CD4-positive, alpha-beta T cell treated with Interleukin-6 for 4 hours (primary cell): ENCODE measurements at places on chromosomes 12 and 14.
A peak's percentile ranks its signal among the peaks of the same experiment; 100 is the strongest.

DNA sequence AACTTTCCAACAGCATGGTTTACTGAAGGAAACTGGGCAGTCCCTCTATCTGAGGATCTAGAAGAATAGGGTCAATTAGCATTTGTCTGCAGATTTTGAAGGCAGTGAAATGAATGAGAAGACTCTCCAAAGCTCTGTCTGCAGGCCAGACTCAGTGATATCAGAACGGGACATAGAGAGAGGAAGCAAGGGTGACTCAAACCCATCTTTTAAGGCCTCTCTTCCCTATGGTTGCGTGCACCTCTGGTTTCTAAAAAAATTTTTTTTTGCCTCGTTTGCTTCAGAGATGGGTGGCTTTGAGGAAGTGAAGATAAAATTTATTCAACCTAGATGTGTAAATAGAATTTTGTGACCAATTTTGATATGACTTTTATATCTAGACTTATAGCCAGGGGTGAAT is 71.9 kb upstream of the HOXC13 start:
- DNase-seq = no peak

DNA sequence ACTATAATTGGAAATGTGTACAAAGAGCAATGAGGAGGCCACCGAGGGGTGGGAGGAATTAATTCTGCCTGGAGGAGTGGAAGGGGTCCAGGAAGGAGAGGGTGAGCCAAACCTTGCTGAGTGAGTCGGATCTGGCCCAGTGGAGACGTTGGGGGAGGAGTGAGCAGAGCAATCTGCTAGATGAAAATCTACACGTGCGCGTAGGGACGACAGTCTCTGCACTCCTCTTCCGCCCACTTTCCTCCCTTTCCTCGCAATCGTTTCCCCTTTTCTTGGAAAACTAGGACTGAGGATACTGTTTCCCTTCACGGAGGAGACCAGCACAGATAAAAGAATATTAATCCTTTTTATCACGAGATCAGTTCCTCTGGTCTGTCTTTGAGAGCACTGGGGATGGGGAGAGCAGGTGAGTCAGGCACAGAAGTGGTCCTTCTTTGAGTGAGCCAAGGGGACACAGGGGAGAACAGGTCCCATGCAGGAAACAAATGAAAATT is 2.9 kb upstream of the NAB2 start:
- DNase-seq = peak; percentile 52

DNA sequence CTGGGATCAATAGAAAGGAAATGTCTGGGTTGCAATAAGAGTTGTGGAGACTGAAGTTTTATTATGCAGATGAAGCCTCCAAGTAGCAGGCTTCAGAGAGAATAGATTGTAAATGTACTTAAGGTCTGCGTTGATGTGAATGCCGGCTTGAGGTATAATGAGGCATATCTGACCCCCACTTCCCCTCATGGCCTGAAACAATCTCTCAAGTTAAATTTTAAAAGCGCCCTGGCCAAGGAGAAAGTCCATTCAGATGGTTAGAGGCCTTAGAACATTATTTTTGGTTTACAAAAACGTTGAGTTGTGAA is 28.3 kb upstream of the HIGD1C start:
- no peak for DNase-seq

GRCh38 chr14:93970965-93971634 is 5.3 kb downstream of the ASB2 start:
- peak; percentile 72 for DNase-seq

DNA sequence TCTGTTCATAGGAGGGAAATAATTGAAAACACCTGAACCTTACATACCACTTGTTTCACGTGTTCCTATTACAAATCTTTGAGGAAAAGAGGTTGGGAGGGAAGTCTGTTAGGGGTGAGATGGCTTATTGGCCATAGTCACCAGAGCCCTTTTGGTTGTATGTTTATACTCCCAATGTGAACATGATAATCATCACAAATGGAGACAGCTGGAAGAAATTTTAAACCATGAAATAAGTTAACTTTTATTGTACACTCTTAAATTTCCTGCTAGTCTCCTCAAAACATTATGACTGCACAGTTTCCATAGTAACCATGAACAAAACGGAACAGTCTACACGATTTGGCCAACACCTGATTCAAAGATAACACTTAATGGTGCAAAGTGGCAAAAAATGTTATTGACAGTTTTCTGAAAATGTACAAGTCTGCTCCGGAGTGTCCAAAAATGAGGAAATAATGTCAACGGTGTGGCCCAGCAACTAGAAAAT is 56.9 kb downstream of the LMNTD1 start:
- DNase-seq = no peak

DNA sequence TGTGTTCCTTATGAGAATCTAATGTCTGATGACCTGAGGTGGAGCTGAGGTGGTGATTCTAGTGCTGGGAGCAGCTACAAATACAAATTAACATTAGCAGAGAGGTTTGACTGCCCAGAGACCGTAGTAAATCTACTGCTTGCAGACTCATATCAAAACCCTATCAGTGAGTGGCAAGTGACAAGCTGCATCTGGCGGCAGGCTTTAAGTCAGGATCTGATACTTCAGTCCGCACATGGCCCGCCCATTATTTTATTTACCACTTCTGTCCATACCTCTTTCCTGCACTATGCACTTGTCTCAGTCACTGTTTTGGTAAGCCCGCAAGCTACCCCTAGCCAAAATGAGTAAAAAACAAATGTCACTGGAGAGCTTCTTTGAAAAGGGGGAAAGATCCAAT is 11.4 kb downstream of the CEP128 start:
- DNase-seq = no peak

DNA sequence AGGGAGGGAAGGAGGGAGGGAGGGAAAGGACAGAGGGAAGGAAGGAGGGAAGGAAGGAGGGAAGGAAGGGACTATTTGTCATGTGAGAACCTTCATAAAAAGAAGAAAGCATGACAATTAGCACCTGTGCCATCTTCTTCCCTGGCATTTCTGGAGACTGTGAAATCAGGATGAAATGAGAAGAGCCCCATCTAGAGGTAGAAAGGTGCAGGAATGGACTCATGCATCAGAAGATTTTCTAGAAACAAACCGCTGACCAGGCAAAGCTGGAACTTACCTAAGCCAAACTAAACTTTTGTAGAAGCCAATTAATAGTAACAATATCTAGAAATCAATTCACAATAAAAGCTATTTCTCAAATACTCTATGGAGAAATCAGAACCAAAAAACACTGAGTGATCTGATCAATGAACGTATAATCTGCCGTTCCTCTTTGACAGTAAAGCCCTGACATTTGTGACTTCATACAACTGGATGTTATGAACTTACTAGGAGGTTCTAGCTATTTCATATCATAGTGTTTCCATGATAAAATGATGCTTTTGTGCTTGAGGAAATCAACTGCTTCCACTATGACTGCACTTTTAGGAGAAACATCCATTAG is 24.4 kb upstream of the CRACR2A start:
- peak; percentile 31 for DNase-seq

- no peak for DNase-seq
Observed at GRCh38 chr14:104421401-104421821, 158.2 kb upstream of the C14orf180 start.

GRCh38 chr14:93619176-93619793 is 169.0 kb downstream of the PRIMA1 start:
- DNase-seq = peak; percentile 4

DNA sequence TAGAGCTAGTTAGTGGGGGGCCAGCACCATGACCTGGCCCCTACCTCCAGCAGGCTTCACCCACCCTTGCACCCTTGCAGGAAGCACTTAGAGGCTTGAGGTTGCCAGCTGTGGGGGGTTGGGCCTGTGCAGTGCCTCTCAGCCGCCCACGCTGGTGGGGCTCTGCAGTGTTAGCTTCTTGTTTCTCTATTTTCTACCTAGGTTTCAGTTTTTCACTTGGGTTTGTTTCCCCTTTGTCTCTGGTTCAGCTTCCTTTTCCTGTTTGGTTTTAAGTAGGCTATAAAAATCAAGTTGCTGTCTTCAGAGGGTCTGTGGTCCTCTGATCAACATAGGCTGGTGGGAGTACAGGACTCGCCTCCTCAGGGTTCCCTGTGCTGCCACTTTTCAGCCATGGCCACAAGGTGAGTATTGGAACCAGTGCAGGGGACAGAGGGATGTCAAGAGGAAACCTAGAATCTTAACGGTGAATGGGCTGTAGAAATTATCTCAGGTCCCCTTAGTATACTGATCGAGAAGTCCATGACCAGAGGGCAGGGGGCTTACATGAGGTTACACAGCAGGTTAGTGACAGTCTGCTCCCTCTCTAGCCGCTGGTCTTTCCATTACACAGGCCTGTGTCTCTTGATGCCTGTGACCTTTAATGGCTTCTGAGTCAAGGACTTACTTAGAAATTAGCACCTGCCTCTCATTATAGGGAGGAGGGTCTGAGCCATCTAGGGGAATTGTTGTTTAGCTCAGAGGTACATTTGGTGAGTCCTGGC is at the start of gene EVL:
EVL (plus strand) TSS at position 312 of the 761 bp plus-strand sequence; CDS start at position 391, 79 bp downstream.
- DNase-seq = peak; percentile 89

DNA sequence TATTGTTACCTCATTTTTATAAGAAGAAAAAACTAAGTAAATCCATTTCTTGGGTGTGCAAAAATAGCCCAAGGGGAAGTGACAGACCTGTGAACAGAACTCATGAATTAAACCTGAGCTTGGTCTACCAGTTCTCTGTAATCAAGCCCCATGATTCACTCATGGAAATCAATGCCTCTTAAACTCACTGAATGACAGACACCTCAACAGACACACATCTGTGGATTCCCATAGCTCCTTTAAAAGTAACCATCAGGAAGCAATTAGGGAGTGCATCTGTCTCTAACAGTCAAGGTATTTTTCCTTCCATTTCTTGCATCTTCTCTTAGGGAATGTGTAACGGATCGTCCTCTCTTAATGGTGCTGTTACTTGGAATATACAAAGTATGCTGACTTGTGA is 215.0 kb upstream of the EEA1 start:
- DNase-seq = no peak

- DNase-seq = no peak
Observed at GRCh38 chr12:14514946-14515345, 52.7 kb downstream of the PLBD1 start.

DNA sequence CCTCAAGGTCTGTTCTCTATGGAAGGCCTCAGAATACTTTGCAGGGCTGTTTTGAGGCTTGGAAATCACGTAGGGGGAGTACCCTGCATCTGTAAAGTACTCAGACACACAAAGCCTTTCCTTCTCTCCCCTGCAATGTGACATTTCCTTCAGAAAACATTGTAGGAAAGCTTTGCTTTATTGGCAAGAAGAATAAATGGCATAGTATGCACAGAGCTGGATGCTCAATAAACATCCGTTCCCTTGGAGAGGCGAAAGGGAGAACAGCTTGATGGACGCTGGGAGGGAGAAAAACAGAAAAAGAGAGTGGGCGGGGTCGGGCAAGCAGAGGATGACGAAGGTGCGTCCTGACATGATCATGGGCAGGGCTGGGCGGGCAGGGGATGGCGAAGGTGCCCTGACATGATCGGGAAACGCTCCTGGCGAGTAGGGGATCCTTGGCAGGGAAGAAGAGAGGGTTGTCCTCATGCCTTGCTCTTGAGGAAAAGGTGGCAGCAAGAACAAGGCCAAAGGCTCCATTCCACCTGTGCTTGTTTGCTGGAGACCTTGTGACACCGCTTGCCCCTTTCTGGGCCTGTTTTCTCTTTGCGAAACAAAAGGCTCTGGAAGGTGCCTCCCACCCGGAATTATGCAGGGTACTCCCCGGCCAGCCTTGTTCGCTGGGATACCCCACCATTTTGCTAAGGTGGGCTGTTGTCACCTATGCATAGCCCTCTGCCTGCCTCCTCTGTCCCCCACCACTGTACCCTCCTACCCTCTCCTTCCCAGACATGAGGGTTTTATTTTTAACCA is 21.1 kb downstream of the IRF2BPL start:
- DNase-seq = no peak

GRCh38 chr12:122452701-122453285 is 30.3 kb upstream of the CLIP1 start:
- DNase-seq = peak; percentile 23

DNA sequence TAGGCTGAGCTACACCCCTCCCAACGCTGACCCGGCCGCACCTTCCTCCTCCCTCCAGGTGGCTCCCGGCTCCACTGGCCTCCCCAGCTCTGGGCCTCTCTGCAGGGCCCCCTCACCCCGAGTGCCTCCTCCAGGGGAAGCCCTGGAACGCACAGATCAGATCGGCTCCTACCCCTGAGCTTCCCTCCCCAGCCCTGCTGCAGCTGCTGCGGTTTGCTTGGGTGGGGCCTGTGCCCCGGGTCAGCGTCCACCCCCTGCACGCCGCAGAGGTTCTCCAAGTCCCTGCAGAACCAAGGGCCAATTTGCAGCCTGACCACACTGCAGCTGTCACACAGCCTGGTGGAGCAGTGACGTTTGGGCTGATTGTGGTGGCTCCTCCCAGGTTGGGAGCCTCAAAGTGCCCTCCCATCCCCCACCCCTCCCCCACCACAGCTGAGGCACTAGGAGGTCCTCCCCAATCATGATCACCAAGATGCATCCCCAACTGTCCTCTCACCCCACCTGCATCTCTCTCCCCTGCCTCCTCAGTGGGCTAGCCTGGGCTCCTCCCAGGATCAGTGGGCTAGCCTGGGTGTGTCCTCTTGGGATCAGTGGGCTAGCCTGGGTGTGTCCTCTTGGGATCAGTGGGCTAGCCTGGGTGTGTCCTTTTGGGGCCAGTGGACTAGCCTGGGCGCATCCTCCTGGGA is 12.8 kb upstream of the FBRSL1 start:
- peak; percentile 26 for DNase-seq

- no peak for DNase-seq
Observed at GRCh38 chr14:68634332-68634731, 158.5 kb downstream of the ZFP36L1 start.

DNA sequence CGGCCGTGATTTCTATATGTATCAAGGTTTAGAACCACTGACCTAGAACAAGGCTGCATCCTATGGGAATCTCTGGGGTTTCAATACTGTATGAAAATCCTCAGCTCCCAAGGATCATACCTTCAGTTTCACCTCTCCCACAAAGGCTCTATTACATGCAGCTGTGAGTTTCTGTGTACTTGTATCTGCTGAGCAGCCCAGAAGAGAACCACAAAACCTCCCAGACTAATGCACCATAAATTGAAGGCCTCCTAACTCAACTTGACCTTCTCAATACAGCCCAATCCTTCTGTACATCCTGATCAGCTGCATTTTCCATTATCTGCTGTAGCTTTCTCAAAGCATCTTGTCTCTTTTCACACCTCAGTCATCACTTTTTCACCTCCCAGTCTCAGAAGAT is 5.4 kb upstream of the KCNH5 start:
- DNase-seq = no peak

- DNase-seq = no peak
Observed at GRCh38 chr12:102118874-102119273, 1.0 kb downstream of the NUP37 start.

GRCh38 chr14:59631237-59631636 is 54.6 kb upstream of the CCDC175 start:
- DNase-seq = no peak

GRCh38 chr12:88185279-88185678 is 43.2 kb downstream of the TMTC3 start:
- DNase-seq = no peak

DNA sequence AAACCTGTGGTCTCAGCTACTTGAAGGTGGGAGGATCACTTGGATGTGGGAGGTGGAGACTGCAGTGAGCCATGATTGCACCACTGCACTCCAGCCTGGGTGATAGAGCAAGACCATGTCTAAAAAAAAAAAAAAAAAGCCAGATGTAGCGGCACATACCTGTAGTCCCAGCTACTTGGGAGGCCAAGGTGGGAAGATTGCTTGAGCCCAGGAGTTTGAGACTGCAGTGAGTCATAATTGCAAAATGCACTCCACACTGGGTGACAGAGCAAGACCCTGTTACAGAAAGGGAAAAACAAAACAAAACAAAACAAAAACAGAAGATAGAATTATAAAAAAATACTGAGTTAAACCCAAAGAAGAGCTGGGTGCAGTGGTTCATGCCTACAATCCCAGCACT is 29.1 kb upstream of the APOF start:
- DNase-seq = no peak
